ENCODE measurements at places on chromosomes 3 and 15. TPM values are rescaled to one million over a fixed set of nuclear protein-coding genes. Genes with fewer than 3 reads are reported as not detected.

PPIP5K1 gene
- total RNA-seq = 26.9 TPM

CASR gene
- not detected for total RNA-seq

INO80 gene
- total RNA-seq = 26.3 TPM

DNA sequence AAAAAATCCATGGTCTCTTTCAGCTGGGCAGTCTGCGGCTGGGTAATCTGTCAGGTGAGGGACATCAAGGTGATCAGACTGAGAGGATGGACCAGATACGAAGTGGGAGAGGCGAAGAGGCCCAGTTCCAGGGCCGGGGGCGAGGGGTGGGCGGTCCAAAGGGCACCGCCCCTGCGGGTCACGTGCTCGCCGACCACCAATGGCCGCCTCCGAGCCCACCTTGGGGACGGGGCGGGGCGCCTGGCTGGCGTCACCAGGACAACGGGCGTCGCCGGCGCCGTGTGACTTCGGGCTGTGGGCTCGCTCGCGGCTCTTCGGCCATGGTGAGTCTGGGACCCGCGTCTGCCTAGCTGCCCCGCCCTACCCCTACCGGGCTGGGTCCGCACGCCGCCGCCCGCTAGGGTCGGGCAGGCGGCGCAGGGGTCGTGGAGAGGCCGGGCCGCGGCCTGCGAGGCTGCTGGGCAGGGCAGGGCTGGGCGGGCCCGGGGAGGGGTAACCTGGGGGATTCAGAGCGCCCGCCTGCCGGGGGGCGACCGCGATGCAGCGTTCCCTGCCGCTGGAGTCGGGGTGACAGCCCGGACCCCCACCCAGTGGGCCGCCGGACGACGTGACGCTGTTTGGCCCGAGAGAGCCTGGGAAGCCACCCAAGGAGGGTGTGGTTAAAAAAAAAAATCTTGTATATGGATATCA is at the start of gene FBXL2:
Gene FBXL2 (plus strand): TSS at position 250 of the 690 bp plus-strand sequence. CDS start 71 bp downstream, at position 321.
- H3K27ac ChIP-seq = no peak within 1 kb of the TSS
- no peaks in the 10 kb centered on the region for H3K36me3 ChIP-seq
- no peak for DNase-seq
- no peak within 1 kb of the TSS for H3K4me3 ChIP-seq
- no peaks in the 10 kb centered on the region for H3K4me1 ChIP-seq
- peaks cover 5% of the 10 kb centered on the region for H3K27me3 ChIP-seq

DNA sequence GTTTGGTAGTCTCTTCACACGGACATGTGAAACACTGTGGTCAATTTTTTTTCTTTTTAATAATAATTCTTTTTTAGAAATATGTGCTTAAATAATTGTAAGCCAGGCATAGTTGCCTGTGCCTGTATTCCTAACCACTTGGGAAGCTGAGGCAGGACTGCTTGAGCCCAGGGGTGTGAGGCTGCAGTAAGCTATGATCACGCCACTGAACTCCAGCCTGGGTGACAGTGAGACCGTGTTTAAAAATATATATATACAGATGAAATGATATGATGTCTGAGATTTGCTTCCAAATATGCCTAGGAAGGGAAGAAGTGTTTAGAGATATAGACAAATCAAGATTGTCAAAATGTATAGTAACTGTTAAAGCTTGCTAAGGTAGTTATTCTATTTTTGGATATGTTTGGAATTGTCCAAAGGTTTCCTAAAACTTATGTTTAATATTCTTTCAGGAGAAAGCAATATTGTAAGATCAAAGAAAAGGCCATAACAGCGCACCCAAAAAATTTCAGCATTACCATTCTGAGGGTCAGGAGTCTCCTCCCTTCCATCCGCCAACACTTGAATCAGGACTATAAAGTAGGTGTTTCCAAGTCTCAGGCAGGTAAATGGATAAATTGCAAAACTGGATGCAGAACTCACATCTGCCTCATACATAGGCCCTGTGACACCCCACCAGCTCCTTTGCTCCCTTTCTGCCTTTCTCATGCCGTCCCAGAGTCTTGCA is 532 bp upstream of the SELENOT start:
- H3K4me1 ChIP-seq = peaks cover 43% of the 10 kb centered on the region
- no peak for DNase-seq
- peak overlapping the region; percentile 92 for H3K27ac ChIP-seq
- no peaks in the 10 kb centered on the region for H3K36me3 ChIP-seq

GRCh38 chr15:75835990-75836958 is 7.0 kb upstream of the UBE2Q2 start:
- no peak for DNase-seq
- H3K4me1 ChIP-seq = peaks cover 5% of the 10 kb centered on the region
- no peak overlapping the region for H3K4me3 ChIP-seq

DNA sequence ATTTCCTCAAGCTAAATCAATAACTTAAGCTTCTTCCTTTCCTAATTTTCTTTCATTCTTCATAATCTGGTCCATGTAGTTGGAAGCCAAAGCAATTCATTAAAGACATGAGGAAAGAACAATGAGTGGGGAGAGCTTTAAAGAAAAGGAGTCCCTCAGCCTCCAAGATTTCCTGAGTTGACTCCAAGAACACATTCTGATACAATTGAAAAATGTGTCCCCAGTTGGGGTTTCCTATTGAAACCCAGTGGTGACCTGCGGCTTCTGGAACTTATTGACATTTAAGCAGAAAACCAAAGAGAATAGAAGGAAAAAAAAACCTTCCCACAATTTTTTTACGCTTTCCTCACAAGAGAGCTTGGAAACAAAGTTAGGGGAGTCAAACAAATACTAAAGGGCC is 37.0 kb downstream of the ATP8B4 start:
- DNase-seq = no peak
- no peaks in the 10 kb centered on the region for H3K36me3 ChIP-seq
- no peak overlapping the region for H3K27ac ChIP-seq
- H3K4me3 ChIP-seq = no peak overlapping the region
- no peaks in the 10 kb centered on the region for H3K4me1 ChIP-seq
- no peaks in the 10 kb centered on the region for H3K27me3 ChIP-seq

DNA sequence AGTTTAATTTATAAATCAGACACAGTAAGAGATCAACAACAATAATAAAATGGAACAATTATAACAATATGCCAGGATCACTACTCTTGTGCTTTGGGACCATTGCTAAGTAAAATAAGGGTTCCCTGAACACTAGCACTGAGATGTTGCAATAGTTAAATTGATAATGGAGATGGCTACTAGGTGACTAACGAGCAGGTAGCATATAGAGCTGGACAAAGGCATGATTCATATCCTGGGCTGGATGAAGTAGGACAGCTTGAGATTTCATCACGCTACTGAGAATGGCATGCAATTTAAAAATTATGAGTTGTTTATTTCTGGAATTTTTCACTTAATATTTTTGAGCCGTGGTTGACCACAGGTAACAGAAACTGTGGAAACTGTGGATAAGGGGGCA is 20.7 kb upstream of the MYZAP start:
- DNase-seq = no peak
- H3K4me3 ChIP-seq = no peak overlapping the region
- no peaks in the 10 kb centered on the region for H3K27me3 ChIP-seq
- no peaks in the 10 kb centered on the region for H3K36me3 ChIP-seq

GRCh38 chr3:63855333-63855940 is 8.2 kb downstream of the THOC7 start:
- H3K27ac ChIP-seq = no peak overlapping the region
- DNase-seq = no peak
- H3K27me3 ChIP-seq = no peaks in the 10 kb centered on the region
- no peak overlapping the region for H3K4me3 ChIP-seq

- H3K27ac ChIP-seq = no peak overlapping the region
- H3K4me3 ChIP-seq = no peak overlapping the region
- H3K4me1 ChIP-seq = peaks cover 9% of the 10 kb centered on the region
- H3K27me3 ChIP-seq = no peaks in the 10 kb centered on the region
Observed at GRCh38 chr15:72318408-72318942, 1.5 kb downstream of the CELF6 start.

DNA sequence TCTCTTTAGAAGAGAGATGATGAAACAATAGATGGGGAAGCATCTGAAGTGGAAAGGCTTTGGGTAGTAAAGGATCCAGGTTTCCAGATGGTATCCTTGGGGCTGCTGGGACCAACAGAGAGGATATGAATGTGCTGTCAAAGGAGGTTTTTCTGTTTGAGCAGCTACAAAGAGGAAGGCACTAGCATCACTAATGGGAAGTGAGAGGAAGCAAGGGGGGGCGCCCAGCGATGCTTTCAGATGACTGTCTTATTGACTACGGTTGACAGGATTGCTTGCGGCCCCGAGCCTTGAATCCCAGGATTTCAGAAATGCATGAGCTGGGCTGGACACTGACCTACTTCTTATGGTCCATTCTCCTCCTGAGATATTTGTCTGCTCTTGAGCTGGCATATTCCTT is 103.8 kb upstream of the GALNT15 start:
- DNase-seq = no peak
- no peaks in the 10 kb centered on the region for H3K27me3 ChIP-seq

- DNase-seq = no peak
- H3K4me3 ChIP-seq = no peak overlapping the region
- H3K27me3 ChIP-seq = no peaks in the 10 kb centered on the region
- H3K4me1 ChIP-seq = no peaks in the 10 kb centered on the region
- no peak overlapping the region for H3K27ac ChIP-seq
Observed at GRCh38 chr3:96319166-96319565, 495.2 kb upstream of the EPHA6 start.

GRCh38 chr3:73453666-73454065 is 171.1 kb downstream of the PDZRN3 start:
- H3K36me3 ChIP-seq = no peaks in the 10 kb centered on the region
- H3K4me3 ChIP-seq = no peak overlapping the region
- no peak overlapping the region for H3K27ac ChIP-seq
- H3K27me3 ChIP-seq = no peaks in the 10 kb centered on the region
- no peak for DNase-seq

- DNase-seq = no peak
- no peaks in the 10 kb centered on the region for H3K27me3 ChIP-seq
- H3K27ac ChIP-seq = no peak overlapping the region
- H3K4me1 ChIP-seq = no peaks in the 10 kb centered on the region
- H3K4me3 ChIP-seq = no peak overlapping the region
Observed at GRCh38 chr15:35630532-35630931, 84.6 kb upstream of the DPH6 start.

Measured in CD8-positive, alpha-beta memory T cell (primary cell).